ENCODE measurements at places on chromosomes 1 and 21.

GRCh38 chr1:180358649-180359048, 128.6 kb downstream of the LHX4 start:
- H3K27ac ChIP-seq: no peak overlapping the region
- DNase-seq: no peak
- H3K4me1 ChIP-seq: no peaks in the 10 kb centered on the region
- no peaks in the 10 kb centered on the region for H3K27me3 ChIP-seq
- H3K4me3 ChIP-seq: no peak overlapping the region
- H3K36me3 ChIP-seq: no peaks in the 10 kb centered on the region

- peaks cover 12% of the 10 kb centered on the region for H3K27me3 ChIP-seq
- H3K4me3 ChIP-seq: peak overlapping the region; percentile 74
- DNase-seq: peak; percentile 86
These were observed 14.6 kb upstream of the AHDC1 start for GRCh38 chr1:27618341-27619082.

GRCh38 chr1:77556045-77556444, 126.4 kb downstream of the ZZZ3 start:
- no peak for DNase-seq
- no peak overlapping the region for H3K4me3 ChIP-seq
- H3K27ac ChIP-seq: no peak overlapping the region
- peaks cover 5% of the 10 kb centered on the region for H3K4me1 ChIP-seq

- H3K27ac ChIP-seq: no peak overlapping the region
- H3K4me3 ChIP-seq: no peak overlapping the region
- no peak for DNase-seq
- H3K4me1 ChIP-seq: no peaks in the 10 kb centered on the region
- H3K36me3 ChIP-seq: no peaks in the 10 kb centered on the region
These were observed 99.8 kb upstream of the PRMT6 start for GRCh38 chr1:106956721-106957120.

DNA sequence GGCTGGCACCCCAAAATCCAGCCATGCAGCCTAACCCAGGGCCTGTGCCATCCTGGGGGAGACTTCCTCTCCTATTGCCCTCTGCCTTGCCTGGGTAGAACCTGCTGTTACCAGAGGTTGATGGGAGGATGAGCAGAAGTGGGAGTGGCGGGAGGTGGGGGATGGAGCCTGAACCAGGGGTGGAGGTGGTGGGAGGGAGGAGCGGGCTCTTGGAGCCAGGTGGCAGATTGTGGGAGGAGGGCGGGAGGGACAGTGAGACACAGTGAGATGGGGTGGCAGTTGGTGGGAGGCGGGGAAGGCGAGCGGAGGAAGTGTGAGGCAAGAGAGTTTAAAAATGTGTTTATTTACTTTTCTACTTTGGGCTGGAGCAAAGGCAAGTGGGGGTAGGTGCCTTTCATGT, 87.3 kb downstream of the KCNJ6 start:
- no peak overlapping the region for H3K27ac ChIP-seq
- no peaks in the 10 kb centered on the region for H3K36me3 ChIP-seq

DNA sequence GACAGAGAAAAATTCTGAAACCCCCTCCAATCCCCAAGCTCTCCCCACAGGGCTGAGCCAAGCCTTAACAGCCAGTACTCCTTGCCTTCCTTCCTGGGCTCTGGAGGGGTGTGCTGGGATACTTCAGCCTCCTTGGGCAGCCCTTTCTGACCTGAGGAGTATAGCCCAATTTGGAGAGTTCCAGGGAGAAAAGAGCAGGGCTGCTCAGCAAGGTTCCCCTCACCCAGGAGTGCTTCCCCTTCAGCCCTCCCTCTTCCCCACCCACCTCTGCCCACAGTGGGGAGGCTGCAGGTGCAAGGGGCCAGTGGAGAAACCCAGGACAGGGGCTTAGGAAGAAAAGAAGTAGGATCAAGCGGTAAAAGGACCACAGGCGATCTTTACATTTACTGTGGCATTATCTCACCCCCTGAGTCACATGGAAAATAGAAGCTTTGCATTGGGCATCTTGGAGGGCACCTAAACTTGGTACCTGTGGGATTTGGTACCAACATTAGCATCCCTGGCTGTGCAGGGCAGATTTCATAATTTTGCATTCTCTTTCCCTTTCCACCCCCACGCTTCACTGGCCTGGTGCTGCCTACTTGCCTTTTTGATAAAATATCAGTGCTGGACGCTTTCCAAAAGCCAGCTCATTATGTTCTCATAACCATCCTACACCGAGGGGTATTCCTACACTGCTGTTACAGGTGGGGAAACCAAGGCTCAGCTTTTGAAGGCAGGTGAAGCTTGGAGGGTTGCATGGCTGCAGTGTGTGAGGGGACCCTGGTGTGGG, 2.8 kb upstream of the ADORA1 start:
- H3K4me1 ChIP-seq: peaks cover 7% of the 10 kb centered on the region
- H3K27ac ChIP-seq: no peak overlapping the region
- DNase-seq: no peak
- peaks cover 15% of the 10 kb centered on the region for H3K27me3 ChIP-seq
- H3K4me3 ChIP-seq: no peak overlapping the region

DNA sequence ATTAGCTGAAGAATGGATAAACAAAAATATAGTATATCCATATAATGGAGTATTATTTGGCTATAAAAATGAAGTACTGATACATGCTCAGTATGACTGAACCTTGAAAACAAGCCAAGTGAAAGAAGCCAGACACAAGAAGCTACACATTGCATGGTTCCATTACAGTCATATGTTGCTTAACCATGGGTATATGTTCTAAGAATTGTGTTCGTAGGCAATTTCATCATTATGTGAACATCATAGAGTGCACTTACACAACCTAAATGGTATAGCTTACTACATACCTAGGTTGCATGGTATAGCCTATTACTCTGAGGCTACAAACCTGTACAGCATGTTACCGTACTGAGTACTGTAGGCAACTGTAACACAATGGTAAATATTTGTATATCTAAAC, 28.6 kb upstream of the FCAMR start:
- H3K27ac ChIP-seq: no peak overlapping the region
- H3K36me3 ChIP-seq: no peaks in the 10 kb centered on the region
- H3K27me3 ChIP-seq: no peaks in the 10 kb centered on the region
- H3K4me3 ChIP-seq: no peak overlapping the region
- no peaks in the 10 kb centered on the region for H3K4me1 ChIP-seq

DNA sequence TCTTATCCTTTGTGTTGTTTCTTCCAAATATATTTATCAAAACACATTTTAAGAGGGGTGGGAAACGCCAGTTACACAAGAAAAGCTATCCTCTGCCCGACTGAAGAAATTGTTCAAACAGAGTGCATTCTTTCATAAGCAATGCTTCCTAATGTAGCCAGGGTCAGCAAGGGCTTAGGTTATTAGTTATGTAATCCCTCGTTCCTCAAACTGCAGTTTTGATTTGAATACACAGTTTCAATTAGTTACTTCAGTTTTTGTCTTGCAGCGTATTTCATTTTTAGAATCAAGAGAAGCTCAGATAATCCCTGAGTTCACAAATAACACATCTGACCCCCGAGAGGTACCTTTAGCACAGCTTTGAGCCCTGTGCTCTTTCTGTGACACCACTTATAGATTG, 141.7 kb upstream of the NRIP1 start:
- no peak overlapping the region for H3K4me3 ChIP-seq
- H3K27ac ChIP-seq: no peak overlapping the region
- no peaks in the 10 kb centered on the region for H3K36me3 ChIP-seq
- H3K27me3 ChIP-seq: no peaks in the 10 kb centered on the region
- peaks cover 12% of the 10 kb centered on the region for H3K4me1 ChIP-seq

DNA sequence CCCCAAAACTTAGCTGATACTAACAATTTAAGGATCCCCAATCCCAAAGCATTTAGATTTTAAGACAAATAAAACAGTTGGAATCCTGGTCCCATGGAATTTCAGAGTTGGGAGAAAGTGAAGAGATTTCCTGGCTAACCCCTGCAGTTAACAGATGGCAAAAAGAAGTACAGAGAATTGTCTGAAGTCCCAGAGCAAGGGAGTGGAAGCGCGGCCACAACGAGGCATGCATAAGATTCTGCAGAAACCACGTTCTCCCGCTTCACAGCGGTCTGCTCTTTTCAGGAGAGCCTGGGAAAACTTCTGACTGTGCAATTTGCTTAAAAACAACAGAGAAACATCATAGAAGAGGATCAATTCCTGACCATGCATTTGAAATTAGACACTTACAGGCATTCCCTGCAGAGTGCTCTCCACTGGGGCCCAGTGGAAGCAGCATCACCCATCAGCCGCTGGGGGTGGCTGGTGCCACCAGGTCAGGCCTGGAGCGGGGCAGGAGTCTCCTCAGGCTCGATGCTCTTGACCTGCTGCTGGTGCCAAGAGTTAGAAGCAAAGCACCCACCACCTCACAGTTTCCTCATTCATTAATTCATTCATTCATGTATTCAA, 226.7 kb upstream of the POU3F1 start:
- no peaks in the 10 kb centered on the region for H3K36me3 ChIP-seq
- no peak for DNase-seq
- H3K4me3 ChIP-seq: no peak overlapping the region
- H3K4me1 ChIP-seq: no peaks in the 10 kb centered on the region

GRCh38 chr1:80917225-80917624, 883.5 kb upstream of the ADGRL2 start:
- H3K4me3 ChIP-seq: no peak overlapping the region
- no peaks in the 10 kb centered on the region for H3K27me3 ChIP-seq
- no peak overlapping the region for H3K27ac ChIP-seq

DNA sequence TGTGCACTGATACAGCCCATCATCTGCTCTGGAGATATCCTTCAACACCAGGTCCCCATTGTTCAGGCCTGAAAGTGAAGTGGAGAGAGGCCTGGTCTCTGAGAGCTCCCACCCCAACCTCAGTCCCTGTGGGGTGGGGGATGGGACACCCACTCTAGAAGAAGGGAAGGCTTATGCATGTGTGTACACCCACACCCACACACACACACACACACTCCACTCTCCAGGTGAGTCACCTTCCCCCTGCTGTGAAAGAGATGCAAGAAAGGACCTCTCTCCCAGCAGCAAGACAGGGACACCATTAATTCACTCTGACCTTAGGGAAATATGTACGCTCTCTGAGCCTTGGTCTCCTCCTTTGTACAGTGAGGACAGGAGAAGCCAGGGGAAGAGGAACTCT, 5.9 kb downstream of the VSIG8 start:
- H3K4me1 ChIP-seq: peaks cover 21% of the 10 kb centered on the region
- H3K27ac ChIP-seq: peak overlapping the region; percentile 6
- no peak for DNase-seq

DNA sequence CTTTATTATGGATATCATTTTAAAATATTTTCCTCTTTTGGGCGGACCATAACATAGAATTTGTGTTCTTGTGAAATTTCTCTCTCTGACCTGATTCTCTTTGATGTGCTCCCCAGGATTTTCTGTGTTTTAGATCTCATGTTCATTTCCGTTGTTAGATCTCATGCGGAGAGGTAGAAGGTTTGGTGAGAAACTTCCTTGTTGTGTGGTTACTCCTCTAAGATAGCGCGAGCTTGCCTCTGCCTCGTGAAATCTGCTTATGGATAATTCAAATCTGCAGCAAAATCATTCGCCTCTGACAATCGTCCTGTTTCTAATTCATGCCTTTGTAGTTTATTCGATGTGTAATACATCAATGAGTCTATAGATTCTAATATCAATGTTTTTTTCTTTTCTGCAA, 580.4 kb downstream of the USP25 start:
- no peaks in the 10 kb centered on the region for H3K27me3 ChIP-seq
- H3K4me1 ChIP-seq: no peaks in the 10 kb centered on the region
- no peak for DNase-seq
- no peak overlapping the region for H3K27ac ChIP-seq
- H3K36me3 ChIP-seq: no peaks in the 10 kb centered on the region
- no peak overlapping the region for H3K4me3 ChIP-seq

DNA sequence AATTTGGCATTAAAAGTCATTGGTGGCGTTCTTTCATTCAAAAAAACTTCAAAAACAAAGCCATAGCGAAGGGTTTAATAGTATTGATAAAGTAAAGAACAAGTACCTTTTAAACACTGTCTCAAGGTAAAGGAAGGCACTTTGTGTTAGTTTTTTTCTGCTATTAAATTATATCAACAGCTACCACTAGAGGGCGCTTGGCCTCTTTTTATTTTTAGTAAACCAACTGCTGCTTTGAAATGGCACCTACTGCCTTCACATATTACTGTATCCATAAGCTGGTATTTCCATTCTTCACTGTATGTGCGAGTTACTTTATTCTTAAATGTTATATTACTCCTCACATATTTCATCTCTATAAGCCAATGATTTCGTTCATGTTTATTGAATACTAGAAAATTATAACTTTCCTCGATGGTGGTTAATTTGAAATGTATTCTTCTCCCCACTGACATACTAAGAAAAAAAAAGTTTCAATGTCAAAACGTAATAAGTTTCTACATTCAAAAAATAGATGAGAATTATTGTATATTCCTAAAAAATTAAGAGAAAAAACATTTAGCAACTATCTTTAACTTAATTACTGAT, 125.7 kb upstream of the CXADR start:
- no peaks in the 10 kb centered on the region for H3K27me3 ChIP-seq
- no peaks in the 10 kb centered on the region for H3K36me3 ChIP-seq
- H3K4me1 ChIP-seq: no peaks in the 10 kb centered on the region
- DNase-seq: peak; percentile 6
- H3K4me3 ChIP-seq: no peak overlapping the region
- no peak overlapping the region for H3K27ac ChIP-seq

DNA sequence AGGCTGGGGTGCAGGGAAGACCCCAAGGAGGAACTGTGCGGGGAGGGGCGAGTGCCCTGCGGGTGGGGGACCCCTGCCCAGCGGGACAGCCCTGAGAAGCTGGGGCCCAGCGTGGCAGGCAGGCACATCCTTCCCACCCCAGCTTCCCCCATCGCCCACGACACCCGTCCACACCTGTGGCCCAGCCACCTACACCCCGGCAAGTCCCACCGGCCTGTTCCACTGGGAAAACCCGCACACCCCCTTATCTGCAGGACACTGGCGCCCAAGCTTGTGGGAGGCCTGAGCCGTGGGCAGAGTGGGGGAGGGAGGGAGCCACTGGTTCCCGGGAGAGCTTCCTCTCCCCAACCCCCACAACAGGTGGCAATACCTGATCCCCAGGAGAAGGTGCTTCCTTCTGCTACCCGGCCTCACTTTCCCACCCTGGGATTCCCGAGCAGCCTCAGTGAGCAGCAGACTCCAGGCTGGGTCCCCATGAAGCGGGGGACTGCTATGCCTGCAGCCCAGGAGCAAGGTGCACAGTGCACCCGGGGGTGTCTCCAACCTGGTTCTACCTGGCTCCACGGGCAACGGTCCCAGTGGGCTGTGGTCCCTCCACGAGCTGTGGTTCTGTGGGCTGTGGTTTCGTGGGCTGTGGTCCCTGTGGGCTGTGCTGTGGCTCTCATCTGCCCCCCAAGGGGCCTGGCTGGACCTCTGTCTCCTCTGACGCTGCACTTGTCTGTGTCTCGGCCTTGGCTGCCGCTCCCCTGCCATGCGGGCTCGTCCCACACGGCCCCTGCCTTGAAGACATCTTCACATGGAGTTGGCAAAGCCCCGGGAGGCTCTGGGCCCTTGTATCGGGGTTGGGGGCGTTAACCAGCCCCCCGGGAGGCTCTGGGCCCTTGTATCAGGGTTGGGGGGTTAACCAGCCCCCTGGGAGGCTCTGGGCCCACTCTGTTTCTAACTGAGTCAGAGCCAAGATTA, 37.8 kb upstream of the POFUT2 start:
- H3K27me3 ChIP-seq: peaks cover 2% of the 10 kb centered on the region
- H3K4me3 ChIP-seq: no peak overlapping the region
- no peak for DNase-seq
- H3K27ac ChIP-seq: no peak overlapping the region
- H3K36me3 ChIP-seq: no peaks in the 10 kb centered on the region
- H3K4me1 ChIP-seq: no peaks in the 10 kb centered on the region

GRCh38 chr1:196535727-196536126, 72.5 kb downstream of the KCNT2 start:
- H3K4me1 ChIP-seq: no peaks in the 10 kb centered on the region
- no peaks in the 10 kb centered on the region for H3K27me3 ChIP-seq
- DNase-seq: no peak
- no peak overlapping the region for H3K4me3 ChIP-seq
- no peak overlapping the region for H3K27ac ChIP-seq
- H3K36me3 ChIP-seq: no peaks in the 10 kb centered on the region
